Dorsolateral prefrontal cortex (tissue), 122 donors: ENCODE measurements at places on chromosomes 3 and 15. TPM values are rescaled to one million over a fixed set of nuclear protein-coding genes. Genes with fewer than 3 reads are reported as not detected.

Gene IQCH
- 5.5 TPM for total RNA-seq

Gene CAMK2N2
- 37.6 TPM for total RNA-seq

Gene IFT122
- total RNA-seq, result 66.5 TPM

Gene GASK1A
- 19.2 TPM for total RNA-seq

Gene CPB1
- 0.78 TPM for total RNA-seq

Gene UCN2
- total RNA-seq, result 0.36 TPM

Gene GOLGA6L7
- total RNA-seq, result not detected

DNA sequence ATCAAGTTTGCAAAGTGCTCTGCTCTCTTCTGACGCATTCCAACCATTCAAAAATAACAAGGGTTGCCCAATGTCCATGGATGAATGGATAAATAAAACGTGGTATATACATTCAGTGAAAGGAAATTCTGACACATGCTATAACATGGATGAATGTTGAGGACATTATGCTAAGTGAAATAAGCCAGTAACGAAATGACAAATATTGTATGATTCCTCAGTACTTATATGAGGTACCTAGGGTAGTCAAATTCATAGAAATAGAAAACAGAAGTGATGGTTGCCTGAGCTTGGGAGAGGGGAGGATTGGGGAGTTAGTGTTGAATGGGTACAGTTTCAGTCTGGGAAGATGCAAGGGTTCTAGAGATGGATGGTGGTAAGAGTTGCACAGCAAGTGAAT lies 33.9 kb downstream of the SH3BP5 start:
- DNase-seq, result no peak

- no peak for DNase-seq
Measured at GRCh38 chr15:31799319-31799714, 231.0 kb upstream of the CHRNA7 start.

DNA sequence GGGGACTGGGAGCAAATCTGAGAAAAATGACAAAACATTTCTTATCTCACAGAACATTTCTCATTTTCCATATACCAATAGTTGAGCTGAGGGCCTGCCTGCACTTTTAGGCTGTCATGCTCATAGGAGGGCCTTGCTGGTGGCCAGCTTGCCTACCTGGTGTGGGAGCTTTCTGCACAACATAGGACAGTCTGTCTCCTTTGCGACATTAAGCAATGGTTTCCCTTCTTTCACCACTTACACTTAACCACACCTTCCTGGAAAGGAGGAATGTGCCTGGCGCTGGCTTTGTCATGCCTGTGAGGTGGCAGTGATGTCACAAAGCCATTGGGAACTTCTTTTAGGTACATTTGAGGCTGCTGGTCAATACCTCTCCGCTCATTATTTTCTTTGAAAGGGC lies 5.7 kb downstream of the SNAPC5 start:
- DNase-seq, result no peak

DNA sequence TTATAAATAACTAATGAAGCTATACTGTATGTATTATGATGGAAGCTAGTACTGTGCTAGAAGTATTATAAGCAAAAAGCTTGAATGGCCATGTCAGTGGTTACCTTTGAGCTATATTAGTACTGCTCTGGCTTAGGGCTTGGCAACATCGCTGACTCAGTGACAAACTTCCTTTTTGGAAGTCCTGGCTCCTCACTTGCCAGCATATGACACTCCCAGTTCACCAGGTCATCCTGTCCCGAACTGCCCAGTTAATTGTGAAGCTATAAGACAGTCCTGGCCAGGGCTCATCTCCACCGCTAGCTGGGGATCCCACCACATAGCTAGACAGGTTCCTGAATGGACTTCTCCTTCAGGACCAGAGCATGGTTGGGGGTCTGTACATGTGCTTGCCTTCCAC lies 31.9 kb downstream of the RAB8B start:
- no peak for DNase-seq

- no peak for DNase-seq
Measured at GRCh38 chr3:152319831-152320617, 51.3 kb downstream of the MBNL1 start.

DNA sequence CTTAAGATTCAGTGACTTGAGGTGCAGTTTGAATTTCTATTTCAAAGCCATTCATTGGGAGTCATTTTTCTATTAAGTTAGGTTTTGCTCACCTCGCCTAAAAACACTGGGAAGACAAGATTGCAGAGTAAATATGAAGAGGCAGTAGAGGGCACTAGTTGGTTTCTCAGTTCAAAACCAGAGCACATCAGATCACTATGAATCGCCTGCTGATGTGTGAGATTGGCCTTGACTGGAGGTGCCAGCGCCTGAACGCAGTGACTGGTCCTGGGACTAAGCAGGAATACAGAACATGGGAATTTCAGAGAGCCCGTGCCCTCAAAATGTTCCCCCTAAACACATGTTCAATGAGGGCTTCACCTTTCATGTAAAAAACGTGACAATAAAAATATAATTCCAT lies 229.0 kb downstream of the ITPR1 start:
- no peak for DNase-seq

DNA sequence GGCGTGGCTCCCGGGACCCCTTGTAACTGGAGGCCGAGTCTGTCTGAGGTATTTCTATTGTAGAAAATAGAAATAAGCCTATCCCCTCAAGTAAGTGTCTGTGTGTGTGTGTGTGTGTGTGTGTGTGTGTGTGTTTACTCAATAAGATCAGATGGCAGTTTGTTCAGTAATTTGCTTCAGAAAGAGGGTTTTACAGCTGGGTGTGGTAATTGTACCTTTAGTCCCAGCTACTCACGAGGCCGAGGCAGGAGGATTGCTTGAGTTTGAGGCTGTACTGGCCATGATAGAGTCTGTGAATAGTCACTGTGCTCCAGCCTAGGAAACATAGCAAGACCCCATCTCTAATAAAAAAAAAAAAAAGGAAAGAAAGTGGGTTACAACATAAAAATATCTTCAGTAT lies 8.7 kb downstream of the SPINT1 start:
- DNase-seq, result no peak

- no peak for DNase-seq
Measured at GRCh38 chr15:60614862-60615771, 136.2 kb upstream of the ICE2 start.

GRCh38 chr3:152197937-152198336 lies 70.8 kb upstream of the MBNL1 start:
- no peak for DNase-seq

DNA sequence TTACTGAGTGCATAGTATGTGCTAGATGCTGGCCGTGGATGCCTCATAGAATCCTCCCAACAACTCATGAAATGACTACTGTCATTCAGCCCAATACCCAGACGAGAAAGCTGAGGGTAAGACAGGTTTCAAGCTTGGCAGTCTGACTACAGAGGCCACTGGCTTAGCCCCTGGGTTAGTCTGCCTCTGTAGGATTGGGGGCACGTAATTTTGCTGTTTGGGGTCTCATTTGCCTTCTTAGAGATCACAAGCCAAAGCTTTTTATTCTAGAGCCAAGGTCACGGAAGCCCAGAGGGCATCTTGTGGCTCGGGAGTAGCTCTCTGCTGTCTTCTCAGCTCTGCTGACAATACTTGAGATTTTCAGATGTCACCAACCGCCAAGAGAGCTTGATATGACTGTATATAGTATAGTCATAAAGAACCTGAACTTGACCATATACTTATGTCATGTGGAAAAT lies 1.0 kb upstream of the CCR5 start:
- DNase-seq, result no peak

DNA sequence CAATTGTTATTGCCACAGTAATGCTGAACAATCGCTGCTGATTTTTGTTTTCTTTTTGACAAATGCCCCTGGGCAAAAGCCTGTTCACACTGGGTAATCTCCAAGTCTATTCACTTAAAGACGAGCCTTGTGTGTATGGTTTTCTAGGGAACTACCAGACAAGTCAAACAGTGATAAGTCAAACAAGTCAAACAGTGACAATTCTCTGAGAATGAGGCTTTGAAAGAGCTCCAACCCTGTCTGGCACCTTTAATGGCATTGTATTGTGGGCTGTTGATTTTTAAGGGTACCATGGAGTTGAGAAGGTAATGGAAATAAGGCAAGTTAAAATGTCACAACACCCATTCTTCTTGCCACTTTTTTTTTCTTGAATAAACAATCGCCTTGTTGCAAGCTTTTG lies 59.4 kb upstream of the TMC3 start:
- DNase-seq, result no peak

DNA sequence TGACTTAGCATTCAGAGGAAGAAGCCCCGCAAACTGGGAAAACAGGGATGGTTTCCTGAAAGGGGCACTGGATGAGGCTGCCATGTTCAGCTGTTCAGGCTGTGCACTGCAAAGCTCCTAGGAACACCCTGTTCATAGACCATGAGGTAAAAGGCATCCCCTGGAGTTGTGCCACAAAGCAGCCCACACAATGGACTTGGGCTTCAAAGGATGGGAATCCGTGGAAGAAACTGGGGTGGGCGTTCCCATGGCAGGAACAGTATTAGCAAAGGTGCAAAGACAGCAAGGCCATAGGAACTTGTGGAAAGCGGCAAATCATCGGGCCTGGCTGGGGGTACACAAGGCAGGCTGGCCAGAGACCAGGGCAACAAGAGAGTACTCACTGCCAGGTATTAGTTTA lies 8.9 kb downstream of the OXTR start:
- no peak for DNase-seq

DNA sequence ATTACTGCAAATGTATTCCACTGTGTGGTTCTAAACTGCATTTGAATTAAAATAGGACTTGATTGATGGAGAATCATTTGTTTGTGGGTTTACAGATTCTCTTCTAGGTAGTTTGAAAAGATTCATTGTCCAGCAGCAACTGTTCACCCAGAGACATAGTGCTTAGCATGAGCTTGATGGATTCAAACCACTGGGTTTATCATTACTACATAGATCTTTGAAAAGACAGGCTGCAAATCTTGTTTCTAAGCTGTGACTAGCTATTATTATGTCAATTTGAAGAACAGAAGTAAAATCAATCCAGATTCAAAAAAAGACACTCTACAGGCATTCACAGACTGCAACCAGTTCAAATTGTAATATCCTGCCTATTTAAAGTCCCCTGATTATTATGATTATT lies 49.8 kb downstream of the MBNL1 start:
- DNase-seq, result no peak

DNA sequence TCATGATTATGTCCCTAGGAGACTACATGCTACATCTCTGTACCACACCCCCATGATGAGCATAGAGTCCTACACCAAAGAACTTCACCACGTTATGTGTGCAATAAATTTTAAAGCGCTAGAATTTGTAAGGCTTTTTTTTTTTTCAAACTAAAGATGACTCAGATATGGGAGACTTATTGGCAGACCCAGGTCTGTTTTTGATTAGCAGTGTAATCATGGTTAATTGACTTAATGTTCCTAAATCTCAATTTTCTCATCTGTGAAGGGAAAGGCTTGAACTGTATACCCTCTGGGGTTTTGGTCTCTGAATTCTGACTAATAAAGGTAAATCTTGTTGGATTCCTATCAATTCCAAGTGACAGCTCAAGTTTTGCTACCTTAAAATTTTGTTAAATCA lies 26.4 kb downstream of the ABI3BP start:
- DNase-seq, result no peak

DNA sequence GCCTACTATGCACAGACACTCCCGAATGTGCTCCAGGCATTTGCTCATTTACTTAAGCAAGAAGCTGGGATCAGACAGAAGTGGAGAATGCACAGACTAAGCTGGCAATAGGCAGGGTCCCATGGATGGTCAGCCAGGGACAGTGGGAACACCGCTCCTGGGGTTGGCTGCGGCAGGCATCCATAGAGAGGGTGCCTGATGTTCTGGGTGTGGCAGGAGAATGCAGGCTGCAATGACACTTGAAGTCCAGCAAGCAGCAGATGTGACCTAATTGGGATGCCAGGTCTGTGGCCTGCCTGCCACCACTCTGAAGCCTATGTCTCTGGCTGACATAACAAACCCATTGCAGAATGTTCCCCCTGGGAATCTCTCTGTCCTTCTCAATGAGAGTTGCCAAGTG lies 40.2 kb upstream of the SLC6A11 start:
- DNase-seq, result no peak

DNA sequence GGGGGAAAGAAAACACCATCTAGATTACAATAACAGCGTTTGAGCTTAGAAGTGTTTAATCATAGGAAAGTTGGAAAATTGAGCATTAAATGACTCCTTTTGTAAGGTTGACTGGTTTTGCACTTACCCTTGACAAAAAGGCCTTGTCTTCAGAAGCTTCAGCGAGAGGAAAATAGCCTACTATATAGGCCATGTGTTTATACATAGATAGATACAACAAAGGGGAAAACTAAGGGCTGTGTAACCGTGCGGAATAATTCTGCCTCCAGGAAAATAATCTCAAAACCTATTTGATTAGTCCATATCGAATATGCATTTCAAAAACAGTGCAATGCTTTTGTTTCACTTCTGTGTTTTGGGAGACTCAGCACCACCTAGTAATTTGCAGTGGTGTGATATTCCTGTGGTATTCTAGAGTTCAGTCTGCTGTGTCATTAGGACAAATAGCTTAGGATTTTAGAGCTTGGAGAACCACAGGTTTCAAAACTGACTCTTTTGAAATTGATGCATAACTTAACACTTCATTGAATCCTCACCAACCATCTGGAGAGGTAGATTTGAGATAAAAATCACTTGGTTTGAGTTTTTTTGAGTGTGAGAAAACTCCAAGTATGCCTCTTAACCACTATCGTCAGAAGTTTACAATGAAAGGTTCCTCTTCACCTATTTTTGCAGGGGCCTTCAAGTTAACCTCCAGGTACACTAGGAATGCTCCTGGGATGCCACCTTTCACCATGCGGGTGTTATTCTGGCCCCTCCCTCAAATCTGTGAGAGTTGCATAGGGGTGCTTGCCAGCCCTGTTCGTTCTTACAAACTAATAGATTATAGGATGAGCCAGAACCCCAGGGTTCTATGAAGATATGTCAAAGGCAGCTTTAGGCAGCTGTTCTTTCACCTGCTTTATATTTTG lies 1.9 kb downstream of the ARHGAP31 start:
- DNase-seq, result no peak

GRCh38 chr3:106345353-106346027 lies 476.7 kb upstream of the CBLB start:
- no peak for DNase-seq

- no peak for DNase-seq
Measured at GRCh38 chr3:171284308-171285075, 175.7 kb downstream of the TNIK start.

DNA sequence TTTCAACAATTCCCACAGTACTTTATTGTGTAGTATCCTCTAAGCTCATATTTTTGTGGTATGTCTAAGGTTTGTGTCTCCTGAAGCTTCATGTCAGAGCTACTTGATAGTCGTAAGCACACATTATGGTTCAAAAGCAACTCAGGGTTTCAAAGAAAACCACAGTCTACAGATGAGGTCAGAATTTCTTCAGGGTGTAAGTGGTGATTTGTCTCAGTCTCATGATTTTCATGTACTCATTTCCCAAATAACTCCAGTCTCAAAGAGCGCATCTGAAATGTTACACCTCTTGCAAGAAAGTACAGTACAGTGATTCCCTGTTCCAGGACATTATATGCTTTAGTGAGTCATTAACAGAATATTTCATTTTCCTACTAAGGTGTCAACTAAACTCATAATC lies 47.5 kb upstream of the SSR3 start:
- DNase-seq, result no peak

GRCh38 chr15:91941871-91942658 lies 88.6 kb downstream of the SLCO3A1 start:
- DNase-seq, result no peak
